ENCODE measurements at places on chromosomes 5 and 9.

DNA sequence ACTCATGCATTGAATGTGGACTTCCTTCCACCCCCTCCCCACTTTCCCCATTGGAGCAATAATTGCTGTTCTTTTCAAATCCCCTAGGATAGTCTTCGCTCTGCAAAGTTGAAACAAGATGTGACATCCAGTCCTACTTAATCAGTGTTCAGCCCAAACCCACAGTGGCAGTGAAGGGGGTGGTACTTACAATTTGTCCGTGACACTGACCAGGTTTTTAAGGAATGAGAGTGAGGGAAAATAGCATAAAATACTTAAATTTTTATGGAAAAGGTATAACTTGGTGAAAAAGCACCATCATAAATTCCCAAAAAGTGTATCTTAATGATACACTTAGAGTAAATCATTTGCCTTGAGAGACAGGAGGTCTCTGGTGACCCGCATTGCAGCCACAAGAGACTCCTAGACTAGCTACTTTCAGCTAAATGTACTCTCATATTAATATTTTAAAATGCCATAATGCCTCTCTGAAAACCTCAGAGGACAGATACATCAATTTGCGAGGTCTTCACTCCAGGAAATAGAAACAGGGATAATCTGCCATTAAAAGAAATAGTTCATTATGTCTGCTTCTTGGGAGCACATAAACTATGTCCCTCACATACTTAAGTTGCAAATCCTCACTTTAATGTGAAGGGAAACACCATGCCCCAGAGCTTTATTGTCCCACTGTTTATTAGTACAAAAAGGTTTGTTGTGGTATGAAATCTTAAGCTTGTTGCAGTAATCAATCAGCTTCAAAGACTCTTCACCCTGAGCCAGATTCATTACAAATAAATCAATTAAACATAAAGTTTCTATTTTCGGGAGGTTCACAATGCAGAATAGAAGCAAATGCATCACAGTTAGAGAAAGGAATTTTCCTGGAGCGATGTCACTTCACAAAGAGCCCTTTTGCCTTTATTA is 343.6 kb upstream of the ISL1 start:
- no peak for DNase-seq

DNA sequence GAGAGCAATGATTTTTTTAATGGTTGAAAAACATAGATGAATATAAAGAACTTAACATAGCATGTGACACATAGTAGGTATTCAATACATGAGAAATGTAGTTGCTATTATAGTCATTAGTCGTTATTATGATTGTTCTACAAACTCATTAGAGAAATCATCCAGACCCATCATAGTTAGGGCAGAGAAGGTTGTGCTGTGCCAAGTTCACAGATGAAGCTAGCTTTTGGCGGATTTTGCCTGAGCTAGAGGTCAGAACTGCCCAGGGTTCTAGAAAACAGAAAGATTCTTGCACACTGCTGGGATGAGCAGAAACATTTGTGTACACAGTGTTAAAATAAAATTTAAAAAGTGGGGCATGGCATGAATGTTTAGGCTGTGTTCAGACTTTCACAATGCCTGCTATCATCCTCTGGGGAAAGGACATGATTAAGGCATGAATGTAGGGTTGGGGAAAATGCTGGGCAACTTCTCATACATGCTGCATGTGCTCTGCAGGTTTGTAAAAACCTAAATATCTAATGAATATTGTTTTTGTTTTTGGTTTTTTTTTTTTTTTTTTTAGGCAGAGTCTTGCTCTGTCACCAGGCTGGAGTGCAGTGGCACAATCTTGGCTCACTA is 33.3 kb upstream of the RAD23B start:
- DNase-seq = no peak

- no peak for DNase-seq
Observed at GRCh38 chr5:69138766-69139165, 28.2 kb upstream of the CCNB1 start.

DNA sequence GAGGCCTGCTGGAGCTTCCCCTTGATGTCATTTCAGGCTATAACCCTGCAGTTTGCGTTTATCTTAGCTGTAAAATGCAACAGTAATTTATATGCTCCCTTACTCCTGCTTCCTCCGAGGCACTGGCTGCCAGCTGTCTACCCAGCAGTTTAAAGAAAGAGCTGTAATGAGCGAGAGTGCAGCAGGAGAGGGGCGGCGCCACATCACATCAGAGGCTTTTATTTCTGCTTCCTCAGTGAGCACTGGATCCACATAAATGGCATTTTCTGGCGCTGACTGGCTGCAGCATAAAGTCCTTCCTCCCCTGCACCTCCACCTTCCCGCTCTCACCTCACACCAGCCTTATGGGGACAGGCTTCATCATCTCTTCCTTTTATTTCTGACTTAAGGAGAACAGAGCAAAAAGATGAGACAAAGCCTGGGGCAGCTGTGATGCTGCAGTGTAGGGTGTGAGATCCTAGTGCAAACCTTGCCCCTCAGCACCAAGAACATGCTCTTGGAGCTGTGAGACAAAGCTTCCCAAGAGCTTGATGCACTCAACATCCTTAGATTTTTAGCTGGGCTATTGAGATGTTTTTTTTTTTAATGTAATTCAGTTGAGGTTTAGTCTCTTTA is 829.6 kb upstream of the ZNF608 start:
- no peak for DNase-seq

GRCh38 chr5:134383980-134384697 is 12.8 kb downstream of the UBE2B start:
- no peak for DNase-seq

DNA sequence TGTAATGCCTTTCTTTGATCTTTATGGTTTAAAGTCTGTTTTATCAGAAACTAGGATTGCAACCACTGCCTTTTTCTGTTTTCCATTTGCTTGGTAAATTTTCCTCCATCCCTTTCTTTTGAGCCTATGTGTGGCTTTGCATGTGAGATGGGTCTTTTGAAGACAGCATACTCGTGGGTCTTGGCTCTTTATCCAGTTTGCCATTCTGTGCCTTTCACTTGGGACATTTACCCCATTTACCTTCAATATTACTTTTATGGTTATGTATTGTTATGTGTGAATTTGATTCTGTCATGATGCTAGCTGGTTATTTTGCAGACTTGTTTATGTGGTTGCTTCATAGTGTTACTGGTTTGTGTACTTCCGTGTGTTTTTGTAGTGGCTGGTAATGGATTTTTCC is 59.2 kb downstream of the YTHDC2 start:
- no peak for DNase-seq

DNA sequence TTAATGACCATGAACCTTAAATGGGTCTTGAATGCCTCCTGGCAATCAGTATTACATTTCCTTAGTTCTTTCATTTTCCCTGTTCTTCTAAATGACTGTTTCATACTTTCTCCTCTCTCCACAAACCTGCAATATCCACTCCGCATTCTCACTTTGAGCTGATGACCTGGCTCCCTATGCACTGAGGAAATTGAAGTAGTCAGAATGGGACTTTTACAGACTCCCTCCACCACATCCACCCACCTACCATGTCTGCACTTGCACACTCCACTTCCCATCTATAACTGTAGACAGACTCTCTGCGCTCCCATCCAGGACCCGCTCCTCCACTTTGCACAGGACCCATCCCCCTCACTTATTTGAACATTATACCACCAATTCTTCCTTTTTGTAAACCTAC is 36.2 kb upstream of the GZMA start:
- no peak for DNase-seq

DNA sequence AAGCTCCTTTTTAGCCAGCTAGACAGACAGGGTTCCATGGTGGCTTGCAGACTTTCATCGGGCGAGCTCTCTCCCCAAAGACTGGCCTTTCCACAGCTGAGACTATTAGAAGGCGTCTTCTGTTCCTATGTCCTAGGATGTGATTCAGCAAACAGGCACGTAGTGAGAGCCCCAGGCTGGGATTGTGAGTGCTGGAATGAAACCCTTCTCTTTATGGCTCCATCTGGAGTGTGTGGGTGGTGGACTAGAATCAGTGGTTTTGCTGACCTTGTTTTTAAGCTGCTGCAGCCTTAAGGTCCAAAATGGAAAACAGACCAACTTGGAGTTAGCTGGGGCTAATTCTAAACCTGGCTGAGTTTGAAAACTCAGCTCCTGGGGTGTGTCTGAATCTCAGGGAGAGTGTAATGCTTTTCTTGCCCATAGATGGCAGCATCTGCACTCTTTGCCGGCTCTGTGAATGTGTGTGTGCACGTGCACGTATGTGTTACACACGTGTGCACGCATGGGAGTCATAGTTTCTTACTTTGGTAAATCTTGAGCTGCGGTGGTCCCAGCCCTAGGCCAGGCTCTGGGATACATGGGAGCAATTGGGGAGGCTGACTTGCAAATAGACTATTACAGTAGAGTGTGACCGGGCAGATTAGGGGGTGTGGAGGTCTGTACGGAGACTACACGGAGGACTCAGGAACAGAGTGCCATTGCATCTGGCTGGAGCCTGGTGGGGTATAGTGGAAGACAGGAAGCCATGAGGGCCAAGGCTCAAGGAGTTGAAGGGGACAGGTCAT is 10.7 kb downstream of the GSN start:
- DNase-seq = no peak

- no peak for DNase-seq
Observed at GRCh38 chr9:20065046-20065445, 276.2 kb upstream of the SLC24A2 start.

Data from right renal cortex interstitium (tissue), 3 donors.